ENCODE measurements at places on chromosomes 5 and 9.

- no peak for DNase-seq
These were observed 15.3 kb downstream of the IFNA5 start for GRCh38 chr9:21289848-21290247.

DNA sequence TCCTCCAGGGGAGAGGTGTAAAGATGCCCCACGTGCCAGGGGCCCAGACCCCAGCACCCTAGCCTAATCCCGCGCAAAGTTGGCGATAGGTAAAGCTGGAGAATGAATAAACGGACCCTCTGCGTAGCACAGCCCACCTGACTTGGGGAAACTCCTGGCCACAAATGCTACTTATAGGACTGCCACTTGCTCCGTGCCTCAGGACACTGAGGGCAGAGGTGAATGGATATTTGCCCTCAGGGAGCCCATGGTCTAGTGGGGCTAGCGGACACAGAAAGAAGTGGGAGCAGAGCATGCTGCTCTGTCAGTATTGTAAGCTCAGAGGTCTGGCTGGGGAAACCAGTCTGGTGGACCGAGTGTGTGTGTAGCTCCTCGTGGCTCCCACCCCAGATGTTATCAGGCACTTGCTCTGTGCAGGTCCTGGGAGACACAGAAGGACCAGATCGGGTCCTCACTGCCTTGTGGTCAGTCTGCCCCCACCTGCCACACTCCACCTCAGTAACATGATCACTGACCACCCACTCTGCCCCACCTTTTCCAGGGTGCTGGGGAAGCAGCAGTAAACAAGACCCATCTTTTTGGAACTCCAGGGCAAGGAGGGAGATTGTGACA, 841 bp downstream of the GRK6 start:
- no peak for DNase-seq

DNA sequence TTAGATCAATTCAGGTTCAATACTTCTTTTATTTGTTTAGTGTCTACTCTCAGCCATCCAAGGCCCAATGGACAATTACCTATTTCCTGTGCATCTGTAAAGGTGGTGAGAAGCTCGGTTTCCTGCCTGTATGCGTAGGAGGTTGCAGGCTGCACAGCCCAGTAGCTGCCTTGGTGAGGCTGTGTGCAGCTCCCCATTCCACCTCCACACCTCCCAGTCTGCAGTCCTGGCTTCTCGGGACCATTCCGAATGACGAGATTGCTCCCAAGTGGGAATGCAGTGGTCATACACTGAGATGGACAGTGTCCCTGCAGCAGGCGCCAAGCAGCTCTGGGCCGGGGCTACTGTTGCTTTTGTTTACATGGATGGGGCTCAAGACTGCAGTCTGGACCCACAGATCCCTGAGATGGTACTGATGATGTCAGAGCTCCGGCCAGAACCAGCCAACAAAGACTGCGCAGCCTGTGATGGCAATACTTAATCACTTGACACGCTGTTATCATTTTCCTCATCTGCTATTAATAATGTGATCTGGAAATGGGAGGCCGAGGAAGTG, 206.1 kb upstream of the IRX1 start:
- DNase-seq: no peak

GRCh38 chr9:137918331-137919094, 40.9 kb downstream of the CACNA1B start:
- DNase-seq: no peak

DNA sequence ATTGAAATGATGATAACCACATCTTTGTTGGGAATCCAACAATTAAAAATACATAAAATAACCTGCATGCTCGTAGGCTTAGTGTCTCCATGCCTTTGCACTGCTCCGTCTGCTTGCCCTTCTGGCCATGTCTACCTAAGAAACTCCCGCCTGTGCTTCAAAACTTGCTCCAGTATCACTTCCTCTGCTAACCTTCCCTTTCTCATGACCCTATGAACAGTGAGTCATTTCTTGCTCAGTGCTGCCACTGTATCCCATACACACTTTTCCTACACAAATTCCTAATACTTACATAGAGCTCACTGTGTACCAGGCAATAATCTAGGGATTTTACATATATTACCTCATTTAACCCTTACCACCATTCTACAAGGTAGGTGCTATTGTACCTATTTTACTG, 33.5 kb downstream of the TMEM245 start:
- DNase-seq: no peak

DNA sequence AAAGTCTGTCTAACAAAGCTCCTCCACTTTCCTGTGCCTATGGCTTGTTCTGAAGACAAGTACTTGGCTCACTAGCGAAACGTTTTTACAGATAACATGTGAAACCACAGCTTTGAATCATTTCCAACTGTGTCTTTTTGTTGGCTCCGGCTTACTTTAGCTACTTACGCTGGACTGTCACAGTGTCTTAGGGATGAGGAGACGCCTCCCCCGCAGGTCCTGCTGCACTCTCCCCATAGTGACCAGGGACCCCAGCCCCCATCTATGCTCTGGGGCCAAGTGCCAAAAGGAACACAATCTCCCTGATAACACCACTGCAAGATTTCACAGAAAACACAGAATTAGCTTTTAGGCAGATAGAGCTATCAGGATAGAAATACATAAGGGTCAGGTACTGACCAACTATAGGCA, 219.1 kb downstream of the ADAMTS6 start:
- no peak for DNase-seq

- DNase-seq: no peak
These were observed 80.3 kb downstream of the MAP1B start for GRCh38 chr5:72187388-72188075.

GRCh38 chr5:138458856-138459255, 6.4 kb upstream of the EGR1 start:
- no peak for DNase-seq
